ENCODE measurements at places on chromosomes 6 and 20.

GRCh38 chr6:148890096-148890495 lies 143.3 kb downstream of the UST start:
- no peak for DNase-seq

GRCh38 chr6:63742060-63742459 lies 106.5 kb downstream of the PHF3 start:
- no peak for DNase-seq

- no peak for DNase-seq
Observed at GRCh38 chr20:32112841-32113240, 3.3 kb downstream of the TM9SF4 start.

DNA sequence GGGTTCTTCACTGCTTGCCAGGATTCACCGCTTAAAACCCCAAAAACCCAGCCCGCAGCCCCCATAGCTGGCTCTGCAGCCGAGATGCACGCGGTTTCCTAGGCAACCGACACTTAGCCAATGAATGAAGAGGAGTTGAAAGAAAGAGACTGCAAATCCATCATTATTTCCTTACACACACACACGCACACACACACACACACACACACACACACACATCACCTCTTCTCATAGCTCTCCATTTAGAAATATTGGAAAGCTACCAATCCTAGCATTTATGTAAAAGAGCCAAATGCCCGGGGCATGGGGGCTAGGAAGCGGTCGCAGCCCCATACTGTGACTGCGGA lies 3.4 kb upstream of the TUBB2B start:
- DNase-seq: no peak

- no peak for DNase-seq
Observed at GRCh38 chr6:14697427-14697826, 548.4 kb upstream of the JARID2 start.

- DNase-seq: no peak
Observed at GRCh38 chr6:35152067-35152707, 11.0 kb upstream of the TCP11 start.

- no peak for DNase-seq
Observed at GRCh38 chr6:92690997-92691599, 728.3 kb downstream of the EPHA7 start.

- no peak for DNase-seq
Observed at GRCh38 chr6:23584134-23584763, 541.8 kb upstream of the NRSN1 start.

GRCh38 chr20:59850018-59850641 lies 83.3 kb downstream of the SYCP2 start:
- no peak for DNase-seq

- no peak for DNase-seq
Observed at GRCh38 chr6:170188571-170189001, 102.3 kb downstream of the DLL1 start.

GRCh38 chr6:62999796-63000195 lies 211.5 kb upstream of the FKBP1C start:
- DNase-seq: no peak

DNA sequence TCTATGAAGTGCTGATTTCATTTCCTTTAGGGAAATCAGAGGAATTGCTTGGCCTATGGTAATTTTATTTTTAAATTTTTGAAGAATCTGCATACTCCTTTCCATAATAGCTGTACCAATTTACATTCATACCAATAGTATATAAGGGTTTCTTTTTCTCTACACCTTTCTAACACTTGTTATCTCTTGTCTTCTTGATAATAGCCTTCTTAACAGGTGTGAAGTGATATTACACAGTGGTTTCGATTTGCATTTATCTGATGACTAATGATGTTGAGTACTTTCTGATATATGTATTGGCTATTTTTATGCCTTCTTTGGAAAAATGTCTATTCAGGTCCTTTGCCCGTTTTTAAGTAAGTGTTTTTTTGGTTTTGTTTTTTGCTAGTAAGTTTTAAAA lies 40.8 kb downstream of the SMAP1 start:
- DNase-seq: no peak

GRCh38 chr6:70221025-70221714 lies 81.7 kb downstream of the COL9A1 start:
- no peak for DNase-seq

DNA sequence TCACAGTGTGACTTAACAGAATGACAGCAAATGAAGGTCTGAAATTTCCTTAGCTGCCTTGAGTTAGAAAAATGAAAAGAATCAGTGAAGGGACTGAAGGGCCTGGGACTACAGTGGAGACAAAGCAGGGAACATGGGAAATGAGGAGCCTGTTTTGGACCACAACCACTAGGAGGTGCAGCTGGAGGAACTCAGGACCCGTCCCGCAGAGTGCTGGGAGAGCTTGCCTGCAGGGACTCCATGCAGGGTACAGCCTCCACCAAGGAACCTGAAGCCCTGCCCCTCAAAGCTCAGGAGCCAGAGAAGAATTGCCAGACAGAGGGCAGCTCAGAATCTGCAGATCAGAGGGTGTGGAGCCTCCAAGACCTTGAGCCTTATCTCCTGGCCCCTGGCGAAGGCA lies 50.7 kb downstream of the LRFN2 start:
- DNase-seq: no peak

- no peak for DNase-seq
Observed at GRCh38 chr20:60063048-60063451, 104.8 kb downstream of the CDH26 start.

- DNase-seq: no peak
Observed at GRCh38 chr20:5072756-5073659, 46.8 kb downstream of the PCNA start.

- DNase-seq: no peak
Observed at GRCh38 chr20:33108661-33109060, 29.2 kb downstream of the BPIFB4 start.

GRCh38 chr6:45640811-45641210 lies 263.1 kb upstream of the SUPT3H start:
- no peak for DNase-seq

DNA sequence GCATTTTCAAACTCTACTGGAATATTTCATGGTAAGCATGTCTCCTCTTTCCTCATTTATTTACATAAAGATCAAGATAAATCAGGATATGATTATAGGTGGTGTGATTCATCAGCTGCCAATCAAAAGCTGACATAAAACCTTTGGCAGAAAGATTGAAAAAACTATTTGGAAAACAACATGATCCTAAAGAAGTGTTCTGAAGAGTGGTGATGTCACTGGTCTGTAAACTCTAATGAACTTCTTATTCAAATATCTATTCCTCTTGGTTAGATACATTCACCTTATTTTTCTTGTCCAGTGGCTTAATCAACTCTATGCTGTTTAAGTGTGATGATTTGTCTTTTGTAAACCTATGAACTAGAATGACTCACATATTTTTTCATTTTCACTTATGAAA lies 535.5 kb upstream of the CITED2 start:
- no peak for DNase-seq

DNA sequence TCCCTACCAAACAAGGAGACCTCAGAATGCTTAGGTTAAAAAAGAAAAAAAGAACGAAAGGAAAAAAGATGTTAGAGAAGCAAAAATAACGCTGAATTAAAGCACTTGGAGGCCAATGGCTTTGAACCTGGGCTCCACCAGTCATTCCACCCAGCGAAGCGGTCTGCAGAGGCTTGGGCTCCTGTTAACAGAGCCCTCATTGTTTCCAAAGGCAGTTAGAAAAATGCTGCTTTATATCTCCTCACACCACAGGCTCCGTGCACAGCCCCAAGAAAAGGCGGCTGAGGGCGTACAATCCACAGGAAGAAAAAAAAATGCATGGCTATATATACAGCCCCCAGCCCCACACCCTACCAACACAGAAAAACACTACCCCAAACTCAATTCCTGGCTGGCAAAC lies 255.9 kb downstream of the FOXC1 start:
- no peak for DNase-seq

DNA sequence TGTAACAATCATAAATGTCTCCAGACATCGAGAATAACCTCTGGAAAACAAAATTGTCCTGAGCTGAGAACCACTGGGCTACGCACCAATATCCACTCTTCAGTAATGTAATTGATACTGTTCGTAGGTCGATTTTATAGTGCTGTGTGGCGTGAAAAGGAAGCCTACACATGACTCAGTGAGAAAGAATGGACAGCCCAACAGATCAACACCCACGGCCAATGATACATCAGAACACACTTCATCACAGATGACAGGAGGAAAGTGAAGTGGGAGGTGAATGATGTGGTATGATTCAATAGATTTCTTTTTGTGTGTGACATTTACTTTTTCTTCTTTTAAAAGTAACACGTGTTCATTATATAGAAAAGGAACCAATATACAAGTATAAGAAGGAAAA lies 93.5 kb downstream of the RPS12 start:
- no peak for DNase-seq

DNA sequence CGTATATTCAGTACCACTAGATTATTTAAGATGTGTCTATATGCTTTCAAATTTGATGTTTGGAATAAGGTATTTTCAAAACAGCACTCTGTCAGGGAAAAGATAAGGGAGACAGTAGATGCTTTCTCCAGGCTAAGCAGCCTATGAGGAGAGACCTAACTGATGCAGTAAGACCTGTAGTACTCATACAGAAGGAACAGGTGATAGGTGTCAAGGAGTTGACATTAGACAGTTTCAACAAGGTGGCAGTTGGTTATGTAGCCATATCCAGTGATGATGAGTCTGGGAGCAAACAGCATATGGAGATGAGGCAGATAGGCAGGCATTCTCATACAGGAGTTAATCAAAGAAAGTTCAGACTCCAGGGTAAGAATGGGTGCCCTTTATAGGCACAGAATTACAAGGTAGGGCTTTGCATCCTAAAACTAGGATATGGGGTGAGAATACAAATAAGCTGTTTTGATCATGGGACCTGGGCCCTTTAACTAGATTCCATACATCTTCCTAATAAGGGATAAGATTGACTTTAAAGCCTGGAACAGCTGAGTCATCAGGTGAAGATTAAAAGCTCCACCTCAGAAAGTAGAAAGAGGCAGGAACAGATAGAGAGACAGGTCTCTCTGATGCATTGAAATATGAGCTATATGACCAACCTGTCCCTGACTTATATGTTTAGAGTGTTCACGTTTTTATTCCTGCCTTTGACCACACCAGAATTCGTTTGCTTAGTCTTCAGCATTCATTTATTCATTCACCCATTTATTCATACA lies 7.9 kb downstream of the RSPH4A start:
- DNase-seq: no peak

All from stimulated activated CD8-positive, alpha-beta memory T cell treated with anti-CD3 and anti-CD28 coated beads, Interleukin-15, amount 100 ng/mL, for 1 hour (primary cell).